ENCODE measurements at places on chromosomes 6 and 20.

- DNase-seq = no peak
Observed at GRCh38 chr6:143952060-143952778, 55.8 kb downstream of the PLAGL1 start.

- DNase-seq = no peak
Observed at GRCh38 chr6:29826271-29826670, 1.4 kb upstream of the HLA-G start.

DNA sequence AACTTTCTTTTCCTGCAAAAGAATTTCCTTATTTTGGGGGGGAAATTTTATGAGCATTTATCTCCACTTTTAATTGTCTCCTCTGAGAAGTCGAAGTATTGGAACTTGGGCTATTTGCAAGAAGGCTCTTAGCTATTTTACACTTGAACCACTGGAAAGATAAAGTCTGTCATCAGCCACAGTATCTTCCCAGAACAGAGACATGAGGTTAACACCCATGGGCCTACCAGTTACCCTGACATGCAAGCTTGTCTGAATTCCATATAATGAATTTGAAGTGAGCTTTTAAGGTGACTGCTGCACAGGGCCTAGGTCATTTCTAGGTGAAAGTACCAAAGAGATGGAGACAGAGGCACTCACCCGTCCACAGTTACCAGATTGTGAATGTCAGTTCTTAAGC, 193.1 kb downstream of the SIM1 start:
- DNase-seq = no peak

GRCh38 chr6:129859524-129859923, 1.6 kb downstream of the TMEM244 start:
- no peak for DNase-seq

- DNase-seq = no peak
Observed at GRCh38 chr6:164917211-164917610, 392.2 kb downstream of the C6orf118 start.

GRCh38 chr6:41428996-41429421, 93.6 kb downstream of the NCR2 start:
- no peak for DNase-seq

DNA sequence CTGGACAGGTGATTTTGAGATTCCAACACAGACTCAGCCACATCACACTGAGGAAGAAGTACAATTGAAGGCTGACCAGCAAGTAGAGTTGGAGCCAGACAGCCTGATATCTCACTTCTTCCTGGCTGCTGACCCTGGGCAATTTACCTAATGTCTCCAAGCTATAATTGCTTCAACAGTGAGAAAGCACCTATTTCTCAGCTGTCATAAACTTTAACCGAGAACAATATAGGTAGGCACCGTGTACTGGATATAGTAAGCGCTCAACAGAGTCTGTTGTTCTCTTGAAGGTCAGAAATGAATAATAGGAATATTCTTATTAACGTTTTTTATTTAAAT, 28.3 kb downstream of the STX7 start:
- no peak for DNase-seq

GRCh38 chr6:147709396-147710272, 201.1 kb downstream of the SAMD5 start:
- no peak for DNase-seq

- DNase-seq = no peak
Observed at GRCh38 chr6:44267252-44267651, 1.9 kb upstream of the NFKBIE start.

DNA sequence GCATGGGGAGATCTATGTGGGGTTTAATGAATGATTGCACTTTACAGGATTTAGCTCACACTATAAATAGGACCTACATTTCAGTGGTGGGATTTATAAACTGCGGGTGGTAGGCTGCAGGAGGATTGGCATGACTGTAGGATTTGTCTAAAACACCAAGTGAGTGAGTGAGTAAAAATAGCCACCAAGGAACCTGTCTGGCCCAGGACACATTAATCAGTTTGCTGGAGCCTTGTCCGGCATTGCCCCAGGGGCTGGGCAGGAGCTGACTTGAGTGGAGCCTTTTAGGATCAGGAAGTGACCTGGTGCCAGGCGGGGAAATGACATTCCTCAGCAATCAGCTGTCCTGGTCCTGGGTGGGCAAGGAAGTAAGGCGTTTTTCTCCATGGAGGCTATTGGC, 278.7 kb upstream of the PRND start:
- no peak for DNase-seq

- DNase-seq = no peak
Observed at GRCh38 chr6:75201901-75202672, 3.8 kb downstream of the COL12A1 start.

GRCh38 chr6:150680510-150680909, 80.8 kb downstream of the PLEKHG1 start:
- DNase-seq = no peak

- DNase-seq = no peak
Observed at GRCh38 chr20:24018796-24019195, 30.2 kb upstream of the GGTLC1 start.

- DNase-seq = no peak
Observed at GRCh38 chr6:55040102-55040848, 134.0 kb upstream of the HCRTR2 start.

- DNase-seq = no peak
Observed at GRCh38 chr20:40275738-40276137, 413.3 kb downstream of the MAFB start.

- no peak for DNase-seq
Observed at GRCh38 chr6:85460921-85461797, 11.3 kb downstream of the NT5E start.

DNA sequence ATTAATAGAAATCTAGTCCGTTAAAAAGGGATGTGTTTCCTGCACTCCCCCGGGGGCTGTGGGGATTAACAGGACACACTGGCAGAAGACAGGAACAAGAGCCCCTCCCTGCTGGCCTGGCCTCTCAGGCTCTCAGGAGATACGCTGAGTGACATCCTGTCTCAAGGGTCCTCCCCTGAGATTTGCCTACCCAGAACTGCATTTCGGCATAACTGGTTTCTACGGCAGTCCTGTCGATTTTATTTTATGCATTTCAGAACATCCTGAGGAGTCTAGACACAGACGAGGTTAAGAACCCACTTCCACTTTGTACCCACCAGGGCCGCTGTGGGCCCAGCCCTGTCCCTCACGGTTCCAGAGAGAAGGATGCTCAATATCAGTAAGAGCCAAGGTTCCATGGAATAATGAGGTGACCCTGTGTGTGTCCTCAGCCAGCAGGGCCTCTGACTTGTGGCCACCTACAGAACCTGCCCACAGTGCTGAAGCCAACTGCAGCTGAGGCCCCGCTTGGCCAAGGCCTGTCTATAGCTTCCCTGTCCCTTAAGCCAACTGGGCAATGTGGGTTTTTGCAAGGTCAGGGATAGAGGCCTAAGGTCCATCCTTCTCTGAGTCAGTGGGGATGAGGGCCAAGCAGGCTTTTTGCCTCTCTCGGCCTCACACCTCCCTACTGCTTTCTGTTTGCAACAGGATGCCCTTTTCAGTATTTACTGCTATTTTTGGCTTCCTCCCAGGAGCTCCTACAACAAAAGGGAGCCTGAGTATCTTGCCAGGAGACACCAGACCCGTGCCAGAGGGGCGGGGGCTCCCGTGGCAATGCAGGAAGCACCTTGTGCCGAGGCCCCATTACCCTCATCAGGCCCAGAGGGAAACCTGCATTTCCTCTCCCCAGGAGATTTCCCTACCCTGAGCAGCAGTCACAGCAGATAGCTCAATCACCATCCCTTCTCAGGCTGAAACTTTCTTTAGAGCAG, 14.7 kb downstream of the UQCC2 start:
- no peak for DNase-seq

- DNase-seq = no peak
Observed at GRCh38 chr6:17591287-17591686, 8.8 kb upstream of the FAM8A1 start.

DNA sequence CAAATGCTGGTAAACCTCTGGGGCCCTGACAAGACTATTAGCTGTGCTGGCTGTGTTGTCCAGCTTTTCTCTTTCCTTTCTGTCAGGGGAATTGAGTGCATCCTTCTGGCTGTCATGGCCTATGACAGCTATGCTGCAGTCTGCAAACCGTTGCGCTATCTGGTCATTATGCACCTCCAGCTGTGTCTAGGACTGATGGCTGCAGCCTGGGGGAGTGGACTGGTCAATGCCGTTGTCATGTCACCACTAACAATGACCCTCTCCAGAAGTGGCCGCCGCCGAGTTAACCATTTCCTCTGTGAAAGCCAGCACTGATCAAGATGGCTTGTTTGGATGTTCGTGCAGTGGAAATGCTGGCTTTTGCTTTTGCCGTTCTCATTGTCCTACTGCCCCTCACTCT, 20.3 kb downstream of the OR2B6 start:
- DNase-seq = no peak

- no peak for DNase-seq
Observed at GRCh38 chr6:136795996-136796395, 3.7 kb upstream of the MAP3K5 start.

GRCh38 chr20:40966516-40967185, 62.0 kb upstream of the TOP1 start:
- no peak for DNase-seq

- DNase-seq = no peak
Observed at GRCh38 chr20:4111440-4112411, 96.4 kb upstream of the RNF24 start.

DNA sequence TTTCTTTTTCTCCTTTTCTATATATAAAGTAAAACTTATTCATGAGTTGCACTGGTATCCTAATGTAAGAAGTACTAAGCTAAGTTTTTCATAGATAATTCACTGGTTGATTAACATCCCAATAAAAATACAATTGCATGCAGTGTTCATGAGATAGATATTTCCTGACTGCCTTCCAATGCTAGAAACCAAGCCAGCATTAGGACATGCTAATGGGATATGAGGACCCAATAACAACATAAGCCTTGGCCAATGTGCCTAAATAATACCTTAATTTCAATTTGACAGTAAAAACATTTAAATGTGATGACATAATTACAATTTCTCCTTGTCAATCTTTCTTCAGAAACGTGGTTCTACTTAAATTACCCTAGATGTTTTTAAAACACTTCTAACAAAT, 152.7 kb downstream of the RNGTT start:
- DNase-seq = no peak

DNA sequence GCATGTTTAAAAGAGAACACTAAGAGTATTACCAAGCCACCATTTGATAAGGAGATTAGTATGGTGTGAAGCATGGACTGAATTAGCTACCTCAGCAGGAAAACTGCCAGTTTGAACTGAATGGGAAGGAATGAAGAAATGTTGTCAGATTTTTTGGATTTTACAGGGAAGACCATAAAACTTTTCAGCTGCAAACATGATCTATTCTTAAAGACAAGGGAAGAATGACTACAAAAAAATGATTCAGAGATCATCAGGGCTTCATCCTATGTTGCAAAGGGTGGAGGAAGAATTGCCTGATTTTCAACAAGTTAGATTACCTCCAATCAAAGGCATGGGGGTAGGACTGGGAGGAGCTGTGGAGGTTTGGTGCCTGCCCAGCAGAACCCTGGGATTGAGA, 49.3 kb upstream of the MTRF1L start:
- no peak for DNase-seq

GRCh38 chr6:87293526-87293925, 28.9 kb upstream of the SMIM8 start:
- no peak for DNase-seq

DNA sequence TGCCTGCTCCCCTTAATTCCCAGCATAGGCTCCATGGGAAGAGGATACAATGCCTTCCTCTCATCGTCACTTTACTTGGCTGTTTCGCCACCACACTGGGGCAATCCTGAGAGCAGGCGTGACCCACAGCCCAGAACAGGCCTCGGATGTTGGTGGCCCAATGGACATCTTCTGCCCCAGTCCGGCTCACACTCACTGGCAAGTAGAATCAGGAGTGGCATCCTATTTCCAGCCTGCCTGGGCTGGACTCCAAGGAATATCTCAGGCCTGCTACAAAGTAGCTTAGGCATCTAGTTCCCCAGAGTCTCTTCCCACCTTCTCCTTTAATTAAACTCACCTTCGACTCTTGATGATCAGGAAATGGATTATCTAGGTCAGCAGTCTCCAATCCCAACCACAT, 110.5 kb downstream of the LRFN2 start:
- no peak for DNase-seq

- DNase-seq = no peak
Observed at GRCh38 chr6:155247618-155248007, 16.2 kb upstream of the CLDN20 start.

GRCh38 chr20:62321521-62321948, 18.7 kb downstream of the ADRM1 start:
- no peak for DNase-seq
